ENCODE measurements at places on chromosomes 7 and 10. TPM values are rescaled to one million over a fixed set of nuclear protein-coding genes. Genes with fewer than 3 reads are reported as not detected.

KIAA1549 gene
- total RNA-seq, result 13.6 TPM

APBB1IP gene
- total RNA-seq, result not detected

UCN3 gene
- total RNA-seq, result not detected

JCAD gene
- 44.3 TPM for total RNA-seq

NIPSNAP2 gene
- 123 TPM for total RNA-seq

TMEM176B gene
- total RNA-seq, result 25.6 TPM

CPA5 gene
- not detected for total RNA-seq

CDNF gene
- total RNA-seq, result 0.74 TPM

GET4 gene
- 55.0 TPM for total RNA-seq

SFRP4 gene
- total RNA-seq, result 4.7 TPM

PDE6C gene
- not detected for total RNA-seq

LRRD1 gene
- total RNA-seq, result 0.51 TPM

GPR37 gene
- 17.1 TPM for total RNA-seq

MAT1A gene
- total RNA-seq, result 5.1 TPM

BLNK gene
- not detected for total RNA-seq

ZWINT gene
- total RNA-seq, result 32.8 TPM

RNF32 gene
- 3.2 TPM for total RNA-seq

ERVW-1 gene
- total RNA-seq, result not detected

GSTO2 gene
- total RNA-seq, result 1.7 TPM

CDH23 gene
- total RNA-seq, result 0.51 TPM

MKRN1 gene
- total RNA-seq, result 143 TPM

OR2A5 gene
- not detected for total RNA-seq

JAKMIP3 gene
- total RNA-seq, result 0.56 TPM

FBXL13 gene
- total RNA-seq, result 1.8 TPM
